ENCODE measurements at places on chromosomes 1 and 21.

DNA sequence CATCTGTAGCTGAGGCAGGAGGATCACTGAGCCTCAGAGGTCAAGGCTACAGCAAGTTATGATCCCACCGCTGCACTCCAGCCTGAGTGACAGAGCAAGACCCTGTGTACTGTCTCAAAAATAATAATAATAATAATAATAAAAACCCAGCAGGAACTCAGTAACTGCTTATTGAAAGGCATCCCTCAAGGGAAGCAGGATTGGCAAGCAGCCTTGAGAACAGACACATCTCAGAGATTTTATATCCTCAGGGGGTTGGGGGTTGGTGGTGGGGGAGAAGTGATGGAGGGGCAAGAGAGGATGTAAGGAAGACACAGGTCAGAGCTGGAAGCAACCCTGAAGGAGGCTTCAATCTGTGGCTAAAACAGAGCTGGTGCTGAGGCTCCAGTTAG lies 29.6 kb downstream of the GNB1 start:
- no peak for DNase-seq

- no peak for DNase-seq
Measured at GRCh38 chr21:32459972-32460371, 47.5 kb downstream of the EVA1C start.

- no peak for DNase-seq
Measured at GRCh38 chr1:86829321-86829720, 84.6 kb downstream of the SELENOF start.

DNA sequence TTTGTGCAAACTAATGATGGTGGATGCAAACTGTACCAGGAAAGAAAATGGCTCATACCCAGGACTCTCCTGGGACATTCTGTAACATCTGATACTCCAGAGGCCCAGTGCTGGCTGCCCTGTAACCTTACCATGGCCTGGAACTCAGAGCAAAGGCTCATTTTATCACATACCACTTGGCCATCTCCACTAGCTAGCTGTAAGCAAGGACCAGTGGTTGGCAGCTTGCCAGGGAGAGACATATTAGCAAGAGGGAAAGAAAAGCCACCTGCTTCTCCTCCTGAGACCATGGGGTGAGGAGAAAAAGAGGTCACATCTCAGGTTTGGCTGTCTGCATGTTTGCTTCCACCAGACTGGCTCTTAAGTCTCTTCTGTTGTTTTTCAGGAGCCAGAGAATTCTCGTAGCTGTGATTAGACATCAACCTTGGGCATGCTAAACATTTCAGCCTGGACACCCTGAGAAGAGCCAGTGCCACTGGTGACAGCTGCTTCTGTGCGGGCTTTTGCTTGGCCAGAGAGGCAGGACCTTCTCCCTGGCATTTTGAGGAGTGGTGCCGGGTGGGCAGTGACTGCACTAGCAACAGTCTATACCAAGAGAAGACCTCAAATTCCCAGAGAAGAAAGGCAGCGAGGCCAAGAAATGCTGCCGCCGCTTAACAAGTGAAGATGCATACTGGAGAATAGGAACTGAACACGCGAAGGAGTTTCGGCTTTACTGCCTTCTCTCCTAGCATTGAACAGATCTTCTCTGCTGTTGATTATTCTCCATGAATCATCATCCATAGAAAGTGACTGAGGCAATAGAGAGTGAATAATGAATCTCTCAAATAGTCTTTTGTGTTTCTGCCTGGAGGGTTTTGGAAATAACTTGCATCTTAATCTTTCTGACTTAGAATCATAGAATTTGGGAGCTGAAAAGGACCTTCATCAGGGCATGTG lies 6.7 kb upstream of the INKA2 start:
- DNase-seq, result no peak

- no peak for DNase-seq
Measured at GRCh38 chr1:99133756-99134500, 129.3 kb upstream of the PLPPR5 start.

DNA sequence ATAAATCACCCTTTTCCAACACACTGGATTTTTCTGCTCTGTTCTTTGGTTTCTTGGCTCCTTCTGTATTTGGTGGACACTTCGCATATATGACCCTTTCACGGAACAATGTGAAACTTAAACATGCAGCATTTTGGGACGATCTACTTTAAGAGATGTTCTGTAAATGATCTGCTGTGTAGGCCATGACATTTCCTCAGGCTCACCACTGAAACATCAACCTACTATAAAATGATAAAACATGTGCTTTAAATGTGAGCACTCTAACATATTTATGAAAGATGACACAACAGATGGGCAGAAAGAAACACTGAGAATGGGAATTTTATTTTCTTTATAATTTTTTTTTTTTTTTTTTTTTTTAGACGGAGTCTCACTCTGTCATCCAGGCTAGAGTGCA lies 316.3 kb upstream of the GREM2 start:
- no peak for DNase-seq

DNA sequence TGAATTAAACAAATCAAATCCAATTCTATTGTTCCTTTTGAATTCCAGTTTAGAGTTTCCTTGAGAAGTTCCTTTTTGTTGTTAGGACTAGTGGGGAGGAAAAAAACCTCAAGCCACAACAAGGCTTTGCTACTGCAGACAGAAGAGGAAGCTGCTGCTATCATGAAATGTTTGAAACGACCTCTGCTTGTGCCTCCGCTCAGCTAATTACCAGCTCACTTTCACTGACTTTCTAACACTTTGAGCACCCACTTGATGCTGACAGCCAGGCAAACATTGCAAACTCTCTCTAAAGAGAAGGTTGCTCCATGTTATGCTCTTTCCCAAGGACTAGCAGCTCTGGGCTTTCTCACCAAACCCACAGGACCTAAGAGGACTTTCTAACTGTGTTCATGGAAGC lies 203.9 kb upstream of the PROX1 start:
- DNase-seq, result no peak

GRCh38 chr1:158039380-158039779 lies 45.9 kb downstream of the KIRREL1 start:
- no peak for DNase-seq

- DNase-seq, result no peak
Measured at GRCh38 chr1:52234014-52234413, 92.1 kb downstream of the ZFYVE9 start.

GRCh38 chr1:99814373-99814900 lies 35.7 kb upstream of the AGL start:
- no peak for DNase-seq
